IMR-90 (cell line): ENCODE measurements at places on chromosomes 7 and 10. TPM values are rescaled to one million over a fixed set of nuclear protein-coding genes. Genes with fewer than 3 reads are reported as not detected.

DNA sequence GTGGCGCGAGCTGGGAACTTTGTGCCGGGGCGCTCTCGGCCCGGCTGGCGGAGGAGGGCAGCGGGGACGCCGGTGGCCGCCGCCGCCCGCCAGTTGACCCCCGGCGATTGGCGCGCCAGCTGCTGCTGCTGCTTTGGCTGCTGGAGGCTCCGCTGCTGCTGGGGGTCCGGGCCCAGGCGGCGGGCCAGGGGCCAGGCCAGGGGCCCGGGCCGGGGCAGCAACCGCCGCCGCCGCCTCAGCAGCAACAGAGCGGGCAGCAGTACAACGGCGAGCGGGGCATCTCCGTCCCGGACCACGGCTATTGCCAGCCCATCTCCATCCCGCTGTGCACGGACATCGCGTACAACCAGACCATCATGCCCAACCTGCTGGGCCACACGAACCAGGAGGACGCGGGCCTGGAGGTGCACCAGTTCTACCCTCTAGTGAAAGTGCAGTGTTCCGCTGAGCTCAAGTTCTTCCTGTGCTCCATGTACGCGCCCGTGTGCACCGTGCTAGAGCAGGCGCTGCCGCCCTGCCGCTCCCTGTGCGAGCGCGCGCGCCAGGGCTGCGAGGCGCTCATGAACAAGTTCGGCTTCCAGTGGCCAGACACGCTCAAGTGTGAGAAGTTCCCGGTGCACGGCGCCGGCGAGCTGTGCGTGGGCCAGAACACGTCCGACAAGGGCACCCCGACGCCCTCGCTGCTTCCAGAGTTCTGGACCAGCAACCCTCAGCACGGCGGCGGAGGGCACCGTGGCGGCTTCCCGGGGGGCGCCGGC is 870 bp downstream of the FZD1 start:
- H3K36me3 ChIP-seq, result no peaks in the 10 kb centered on the region; the same call in 1 of the 2 replicates
- H3K27me3 ChIP-seq, result no peaks in the 10 kb centered on the region
- H3K4me1 ChIP-seq, result peaks cover 4% of the 10 kb centered on the region
- peak overlapping the region; percentile 89 for H3K27ac ChIP-seq
- peak overlapping the region; percentile 75 for H3K4me3 ChIP-seq

GRCh38 chr7:142733271-142733670 is 16.0 kb upstream of the PRSS1 start:
- no peak overlapping the region for H3K4me3 ChIP-seq
- DNase-seq, result no peak
- no peak overlapping the region for H3K27ac ChIP-seq

DNA sequence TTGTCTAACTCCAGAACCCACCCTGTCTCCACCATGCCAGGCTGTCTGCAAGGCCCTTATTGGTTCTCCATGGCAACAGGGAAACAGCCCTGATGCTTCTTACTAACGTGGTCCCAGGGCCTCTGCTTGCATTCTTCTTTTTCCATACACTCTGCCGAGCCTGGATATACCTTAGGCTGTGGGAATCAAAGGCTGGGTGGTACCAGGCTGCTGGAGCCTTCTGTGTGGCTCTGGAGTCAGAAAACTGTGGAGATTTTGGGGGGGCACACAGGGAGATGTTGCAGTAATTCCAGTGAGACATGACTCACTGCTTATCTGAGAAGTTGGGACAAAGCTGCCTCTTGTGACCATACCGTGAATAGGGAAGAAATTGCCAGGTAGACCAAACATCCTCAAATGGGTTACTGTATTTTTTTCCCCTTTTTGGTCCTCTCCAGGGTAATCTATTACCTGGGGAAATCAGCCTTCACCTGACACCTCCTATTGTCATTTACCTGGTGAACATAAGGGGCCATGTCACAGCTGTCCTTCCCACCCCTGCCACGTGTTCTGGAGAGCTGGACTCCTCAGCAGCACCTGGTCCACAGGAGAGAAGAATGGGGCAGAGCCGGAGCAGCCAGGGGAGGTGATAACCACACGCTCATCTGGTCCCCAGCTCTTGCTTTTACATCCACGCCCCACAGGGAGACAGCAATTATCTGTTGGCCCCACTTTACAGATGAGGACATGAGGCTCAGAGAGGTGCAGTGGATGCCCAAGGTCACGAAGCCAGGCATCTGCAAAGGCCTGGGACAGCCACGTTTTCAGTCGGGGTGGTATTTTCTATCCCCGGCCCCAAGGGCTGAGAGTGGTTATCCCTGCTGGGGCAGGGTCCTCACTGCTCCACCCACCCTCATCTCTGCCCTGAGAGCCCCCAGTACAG is 4.6 kb downstream of the CHST3 start:
- H3K36me3 ChIP-seq, result no peaks in the 10 kb centered on the region
- no peaks in the 10 kb centered on the region for H3K27me3 ChIP-seq
- DNase-seq, result peak; percentile 35
- H3K27ac ChIP-seq, result no peak overlapping the region

DNA sequence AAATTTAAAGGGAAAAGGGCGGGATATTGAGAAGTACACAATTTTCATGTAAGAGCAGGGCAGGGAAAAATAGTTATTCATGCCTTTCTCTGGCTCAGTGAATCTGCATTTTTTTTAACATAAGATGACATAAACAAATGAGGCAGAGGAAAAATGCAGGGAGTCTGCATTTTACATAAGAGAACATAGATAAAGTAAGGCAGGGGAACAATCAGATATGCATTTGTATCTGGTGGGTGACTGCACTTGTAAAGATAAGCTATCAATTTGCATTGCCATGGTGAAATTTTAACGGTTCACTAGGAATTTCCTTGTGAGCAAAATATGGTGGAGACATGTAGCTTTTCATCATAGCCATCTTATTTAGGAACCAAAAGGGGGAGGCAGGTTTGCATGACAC is 33.5 kb downstream of the ALOX5 start:
- no peaks in the 10 kb centered on the region for H3K36me3 ChIP-seq
- H3K27me3 ChIP-seq, result peaks cover 2% of the 10 kb centered on the region
- H3K4me3 ChIP-seq, result no peak overlapping the region
- no peak for DNase-seq
- H3K4me1 ChIP-seq, result no peaks in the 10 kb centered on the region
- H3K27ac ChIP-seq, result no peak overlapping the region

GRCh38 chr10:28719789-28720436 is 42.6 kb downstream of the BAMBI start:
- H3K4me1 ChIP-seq, result peaks cover 10% of the 10 kb centered on the region
- no peak overlapping the region for H3K27ac ChIP-seq
- peak; percentile 71 for DNase-seq
- H3K4me3 ChIP-seq, result no peak overlapping the region
- no peaks in the 10 kb centered on the region for H3K27me3 ChIP-seq

- no peaks in the 10 kb centered on the region for H3K36me3 ChIP-seq
- H3K27me3 ChIP-seq, result no peaks in the 10 kb centered on the region
- no peak overlapping the region for H3K4me3 ChIP-seq
Measured at GRCh38 chr7:82950436-82950835, 212.2 kb downstream of the PCLO start.

GRCh38 chr10:99276848-99277486 is 41.3 kb upstream of the HPSE2 start:
- H3K4me1 ChIP-seq, result no peaks in the 10 kb centered on the region
- H3K4me3 ChIP-seq, result no peak overlapping the region
- no peaks in the 10 kb centered on the region for H3K36me3 ChIP-seq

ZNF736 gene
- total RNA-seq, result 8.1 and 10.6 TPM in 2 replicates

HEPACAM2 gene
- total RNA-seq, result under 0.01 and 0.28 TPM in 2 replicates
